ENCODE measurements at places on chromosomes 7 and 10. TPM values are rescaled to one million over a fixed set of nuclear protein-coding genes. Genes with fewer than 3 reads are reported as not detected.

The ANKRD1 gene
- total RNA-seq: not detected

The TBC1D12 gene
- 0.82 TPM for total RNA-seq

The KIF20B gene
- 52.7 TPM for total RNA-seq

The TDRD1 gene
- 0.20 TPM for total RNA-seq

The SLC16A12 gene
- not detected for total RNA-seq

The ALOX5 gene
- total RNA-seq: 0.68 TPM

The HOXA10 gene
- not detected for total RNA-seq

The WDR86 gene
- total RNA-seq: not detected

The HABP2 gene
- not detected for total RNA-seq

Data from activated naive CD4-positive, alpha-beta T cell treated with anti-CD3 and anti-CD28 coated beads, Interleukin-2, amount 50 U/mL, for 72 hours (primary cell).